Stimulated activated CD4-positive, alpha-beta T cell treated with anti-CD3 and anti-CD28 coated beads, Interleukin-1b, Interleukin-23, amount 100 ng/mL, for 24 hours (primary cell): ENCODE measurements at places on chromosomes 12 and 14.

DNA sequence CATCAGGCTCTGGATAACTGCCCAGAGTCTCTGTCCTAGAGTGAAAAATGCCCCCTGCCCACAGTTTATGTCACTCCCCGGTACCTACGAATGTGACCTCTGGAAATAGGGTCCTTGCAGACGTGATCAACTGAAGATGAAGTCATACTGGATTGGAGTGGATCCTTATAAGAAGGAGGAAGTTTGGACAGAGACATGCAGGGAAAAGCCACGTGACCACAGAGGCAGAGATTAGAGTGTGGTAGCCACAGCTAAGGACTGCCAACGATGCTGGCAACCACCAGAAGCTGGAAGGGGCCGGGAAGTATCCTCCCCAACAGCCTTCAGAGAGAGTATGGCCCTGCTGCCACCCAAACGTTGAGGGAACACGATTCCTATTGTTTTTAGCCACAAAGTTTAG, 101.2 kb upstream of the NCOR2 start:
- DNase-seq, result no peak

- no peak for DNase-seq
These were observed 459.7 kb downstream of the BTG1 start for GRCh38 chr12:91685917-91686316.

GRCh38 chr14:56219666-56220413, 101.6 kb downstream of the PELI2 start:
- DNase-seq, result no peak

- no peak for DNase-seq
These were observed 18.9 kb upstream of the CMKLR1 start for GRCh38 chr12:108357834-108358579.

DNA sequence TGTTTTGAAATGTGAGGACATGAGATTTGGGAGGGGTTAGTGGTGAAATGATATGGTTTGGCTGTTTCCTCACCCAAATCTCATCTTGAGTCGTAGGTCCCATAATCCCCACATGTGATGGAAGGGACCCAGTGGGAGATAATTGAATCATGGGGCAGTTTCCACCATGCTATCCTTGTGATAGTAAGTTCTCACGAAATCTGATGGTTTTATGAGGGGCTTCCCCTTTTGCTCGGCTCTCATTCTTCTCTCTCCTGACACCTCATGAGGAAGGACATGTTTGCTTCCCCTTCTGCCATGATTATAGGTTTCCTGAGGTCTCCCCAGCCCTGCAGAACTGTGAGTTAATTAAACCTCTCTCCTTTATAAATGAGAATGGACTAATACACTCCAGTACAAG, 18.0 kb downstream of the GALNT6 start:
- DNase-seq, result no peak

GRCh38 chr14:78327426-78328221, 157.5 kb downstream of the NRXN3 start:
- DNase-seq, result no peak

DNA sequence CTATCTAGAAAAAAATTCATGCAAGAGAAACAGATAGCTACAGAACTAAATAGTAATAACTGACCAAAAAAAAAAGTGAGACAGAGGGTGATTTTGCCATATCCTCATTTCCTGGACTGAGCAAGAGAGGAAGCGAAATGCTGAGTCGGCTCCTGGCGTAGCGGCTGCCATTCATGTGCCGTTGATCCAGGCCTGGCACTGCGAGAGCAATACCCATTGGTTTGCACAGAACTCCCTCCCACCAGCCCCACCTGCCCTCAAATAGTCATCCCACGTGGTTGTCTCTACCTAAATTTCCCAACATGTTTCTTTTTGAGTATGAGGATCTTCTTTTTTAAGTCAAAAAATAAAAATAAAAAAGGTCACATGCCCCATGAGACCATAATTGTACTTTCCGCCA, 9.4 kb upstream of the WNT5B start:
- no peak for DNase-seq

DNA sequence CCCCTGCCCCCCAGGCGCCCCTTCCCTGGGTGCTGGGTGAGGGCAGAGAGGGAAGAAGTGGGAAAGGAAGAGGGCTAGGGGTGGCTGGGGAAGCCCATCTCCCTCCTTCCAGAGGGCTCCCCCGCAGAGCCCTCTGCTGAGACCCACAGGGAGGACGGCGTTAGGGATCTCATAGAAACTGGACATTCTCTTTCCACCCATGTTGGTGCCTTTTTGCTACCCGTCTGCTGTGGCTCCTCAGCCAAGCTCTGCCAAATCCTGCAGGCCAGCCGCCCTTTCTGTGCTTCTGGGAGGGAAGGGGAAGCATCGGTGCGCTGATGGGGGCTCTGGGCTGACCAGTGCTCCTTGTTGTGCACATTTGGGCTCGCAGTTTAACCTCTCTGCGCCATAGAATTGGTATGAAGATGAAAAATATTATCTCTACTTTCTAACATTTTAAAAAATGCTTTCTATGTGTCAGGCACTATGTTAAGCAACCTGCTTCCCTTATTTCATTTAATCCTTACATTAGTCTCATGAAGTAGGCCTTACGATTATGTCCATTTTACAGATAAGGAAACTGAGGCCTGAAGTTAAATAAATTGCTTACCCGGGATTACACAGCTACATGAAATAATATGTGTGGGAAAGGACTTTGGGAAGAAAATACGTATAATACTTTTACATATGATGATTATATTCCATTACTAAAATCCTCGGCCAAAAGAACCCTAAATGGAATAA, 981 bp downstream of the SLC48A1 start:
- no peak for DNase-seq

DNA sequence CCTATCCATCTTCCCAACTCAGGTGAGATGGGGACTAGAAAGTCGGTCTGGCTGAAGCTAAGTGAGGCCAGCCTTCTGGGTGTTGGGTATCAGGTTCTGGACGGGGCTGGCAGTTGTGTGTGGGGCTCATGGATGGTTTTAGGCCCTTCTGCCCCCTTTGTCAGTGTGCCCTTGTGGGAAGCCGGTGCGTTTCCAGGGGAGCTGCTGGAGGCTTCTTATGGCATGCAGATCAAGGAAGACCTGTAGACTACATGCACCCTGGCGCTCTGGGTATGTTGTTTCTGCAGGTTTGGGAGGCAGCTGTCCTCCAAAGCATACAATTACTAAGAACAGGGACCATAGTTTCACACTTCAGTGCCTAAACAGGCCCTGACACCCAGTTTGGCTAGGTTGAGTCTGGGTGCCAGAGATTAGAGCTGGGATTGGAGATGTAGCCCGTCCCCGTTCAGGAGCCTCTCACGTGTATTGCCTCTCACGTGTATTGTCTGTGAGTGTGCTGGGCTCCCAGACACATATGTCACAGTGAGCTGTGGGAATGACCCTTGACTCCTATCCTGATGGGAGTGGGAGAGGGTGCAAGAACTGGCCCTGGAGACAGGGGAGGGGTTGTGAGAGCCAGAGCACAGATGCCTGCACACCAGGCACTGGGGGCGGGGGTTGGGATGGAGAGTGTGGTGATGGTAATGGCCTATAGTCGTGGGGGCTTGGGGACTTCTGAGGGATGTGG, 84.4 kb downstream of the SLC25A47 start:
- no peak for DNase-seq
